Activated CD4-positive, alpha-beta T cell treated with anti-CD3 and anti-CD28 coated beads, Interleukin-10, Interleukin-2, amounts not matched to agents 100 ng/mL and 50 ng/mL, durations not matched to agents 16 hours and 8 hours (primary cell): ENCODE measurements at places on chromosomes 6 and 20.
A peak's percentile ranks its signal among the peaks of the same experiment; 100 is the strongest.

- no peak for DNase-seq
Measured at GRCh38 chr20:63572788-63573646, 1.0 kb downstream of the HELZ2 start.

- DNase-seq = no peak
Measured at GRCh38 chr20:15026759-15027158, 689.3 kb upstream of the FLRT3 start.

GRCh38 chr6:109946979-109947378, 31.1 kb upstream of the GPR6 start:
- no peak for DNase-seq

GRCh38 chr6:32113386-32114352, 4.5 kb upstream of the TNXB start:
- DNase-seq = no peak

GRCh38 chr6:104466306-104466705, 393.4 kb downstream of the HACE1 start:
- no peak for DNase-seq

DNA sequence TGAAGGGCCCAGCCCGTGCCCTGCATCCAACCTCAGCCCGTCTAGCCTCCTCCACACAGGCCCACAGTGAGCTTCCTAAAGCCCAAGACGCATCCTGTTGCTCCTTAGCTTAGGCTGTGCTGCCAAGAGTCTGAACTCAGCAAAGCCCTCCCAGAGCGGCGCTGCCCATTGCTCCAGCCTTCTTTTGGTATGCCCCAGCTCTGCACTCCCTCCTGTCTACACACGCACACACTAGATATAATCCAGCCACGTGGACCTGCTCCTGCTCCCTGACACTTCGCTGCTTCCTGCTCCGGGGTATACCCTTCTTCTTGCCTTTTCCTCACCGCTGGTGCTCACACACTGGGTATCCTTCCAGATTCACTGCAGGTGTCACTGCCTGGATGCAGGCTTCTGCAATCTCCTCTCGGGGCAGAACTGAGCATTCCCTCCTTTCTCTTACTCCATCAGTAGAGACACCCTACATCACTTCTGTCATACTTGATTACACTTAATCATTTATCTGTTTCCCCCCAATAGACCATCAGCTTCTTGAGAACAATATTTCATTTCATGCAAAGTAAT, 23.8 kb downstream of the GABRR2 start:
- DNase-seq = no peak

DNA sequence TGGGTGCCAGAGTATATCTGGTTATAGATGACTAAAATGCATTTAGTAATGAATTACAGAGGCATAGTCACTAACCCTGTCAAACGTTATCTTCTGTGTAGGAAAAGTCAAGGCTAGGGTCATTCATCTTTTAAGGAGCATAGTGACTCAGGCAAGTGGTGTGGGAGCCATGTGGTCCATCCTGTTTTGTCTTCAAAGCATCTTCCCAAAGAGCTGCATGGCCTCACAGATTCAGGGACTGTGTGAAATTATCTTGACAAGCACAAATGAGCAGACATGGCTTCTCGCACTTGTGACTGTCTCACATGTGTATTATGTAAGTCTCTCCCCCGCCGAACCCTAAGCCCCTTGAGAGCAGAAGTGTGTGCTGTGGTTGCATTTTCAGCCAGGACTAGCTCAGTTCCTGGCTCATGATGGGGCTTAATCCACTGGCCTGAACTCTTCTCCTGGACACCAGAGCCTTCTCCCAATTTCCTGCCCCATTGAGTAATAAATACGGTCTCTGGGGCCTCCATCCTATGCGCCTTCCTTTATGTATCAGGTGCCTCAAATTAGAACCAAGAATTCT, 769.1 kb downstream of the QKI start:
- DNase-seq = no peak

GRCh38 chr20:1569415-1569881, 11.9 kb upstream of the SIRPD start:
- DNase-seq = no peak

- no peak for DNase-seq
Measured at GRCh38 chr20:4972506-4973251, 28.6 kb downstream of the SLC23A2 start.

- no peak for DNase-seq
Measured at GRCh38 chr6:10733151-10733715, 10.4 kb downstream of the TMEM14C start.

GRCh38 chr6:43966853-43967718, 160.2 kb downstream of the MRPL14 start:
- no peak for DNase-seq

GRCh38 chr6:15395087-15395486, 149.2 kb downstream of the JARID2 start:
- DNase-seq = peak; percentile 61

DNA sequence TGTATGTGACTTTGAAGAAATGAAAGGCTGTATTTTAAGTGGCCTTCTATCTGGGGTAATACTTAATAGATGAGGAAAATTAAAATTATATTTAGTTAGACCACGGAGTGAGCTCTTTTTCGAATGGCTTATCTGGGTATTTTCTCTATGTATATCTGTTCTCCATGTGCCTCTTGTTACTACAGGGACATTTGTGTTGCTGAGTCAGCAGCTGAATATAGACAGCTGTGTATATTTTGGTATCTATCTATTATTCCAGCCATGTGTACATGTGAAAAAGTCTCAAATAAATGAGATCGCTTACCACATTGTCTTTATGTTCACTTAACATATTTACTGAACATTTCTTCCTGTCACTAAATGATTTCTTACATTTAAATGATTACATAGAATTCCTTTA, 57.2 kb downstream of the TMEM200A start:
- DNase-seq = no peak
